ENCODE measurements at places on chromosomes 1 and 21. TPM values are rescaled to one million over a fixed set of nuclear protein-coding genes. Genes with fewer than 3 reads are reported as not detected.

Gene KCNJ15
- 0.18 TPM for total RNA-seq

Gene SERTAD4
- total RNA-seq, result 1.4 TPM

Gene IFI44L
- 1.2 TPM for total RNA-seq

Gene LHX8
- total RNA-seq, result not detected

Gene TENT5C
- 0.09 TPM for total RNA-seq

Gene TMEM183A
- 80.8 TPM for total RNA-seq

Gene IPO9
- 29.3 TPM for total RNA-seq

Gene KCNJ6
- total RNA-seq, result under 0.01 TPM

All from endothelial cell of coronary artery (primary cell).